ENCODE measurements at places on chromosomes 3 and 15.

- DNase-seq: no peak
These were observed 1.5 kb upstream of the HEG1 start for GRCh38 chr3:125057186-125057850.

DNA sequence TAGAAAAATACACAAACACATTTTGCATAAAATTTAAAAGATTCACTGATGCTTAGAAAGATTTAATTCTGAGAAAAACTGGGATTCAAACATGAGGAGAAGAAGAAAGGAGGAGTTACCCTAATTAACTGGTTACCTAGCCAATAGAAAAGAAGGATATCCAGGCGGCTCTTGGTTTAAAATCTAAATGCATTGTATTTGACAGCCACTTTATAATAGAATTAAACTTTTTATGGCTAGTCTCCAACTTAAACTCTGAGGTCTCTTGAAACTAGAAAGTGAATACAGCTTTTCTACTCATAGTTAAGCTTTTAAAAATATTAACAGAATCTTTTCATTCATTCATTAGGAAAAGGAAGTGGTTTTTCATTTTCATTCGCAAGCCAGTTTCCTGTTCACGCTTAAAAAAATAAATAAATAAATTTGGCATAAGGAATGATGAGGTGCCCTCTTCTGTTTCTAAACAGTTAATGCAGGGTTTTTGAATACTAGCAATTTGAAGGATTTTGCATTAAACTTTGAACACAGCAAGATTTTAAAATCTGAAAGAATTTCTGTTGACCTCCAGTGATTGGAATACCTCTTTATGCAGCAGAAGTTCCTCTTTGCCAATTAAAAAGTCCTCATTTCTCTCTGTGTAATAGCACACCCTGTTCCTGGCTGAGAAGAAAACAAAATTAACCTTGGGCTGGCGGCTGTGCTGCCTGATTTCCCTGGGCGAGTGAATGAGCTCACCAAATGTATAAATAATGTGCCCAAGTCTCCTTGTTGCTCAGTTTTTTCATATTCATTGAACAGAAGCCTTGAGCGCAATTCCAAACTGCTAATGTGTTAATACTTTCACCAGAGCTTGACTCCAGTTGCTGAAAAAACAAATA, 105.1 kb downstream of the ZMAT3 start:
- no peak for DNase-seq

DNA sequence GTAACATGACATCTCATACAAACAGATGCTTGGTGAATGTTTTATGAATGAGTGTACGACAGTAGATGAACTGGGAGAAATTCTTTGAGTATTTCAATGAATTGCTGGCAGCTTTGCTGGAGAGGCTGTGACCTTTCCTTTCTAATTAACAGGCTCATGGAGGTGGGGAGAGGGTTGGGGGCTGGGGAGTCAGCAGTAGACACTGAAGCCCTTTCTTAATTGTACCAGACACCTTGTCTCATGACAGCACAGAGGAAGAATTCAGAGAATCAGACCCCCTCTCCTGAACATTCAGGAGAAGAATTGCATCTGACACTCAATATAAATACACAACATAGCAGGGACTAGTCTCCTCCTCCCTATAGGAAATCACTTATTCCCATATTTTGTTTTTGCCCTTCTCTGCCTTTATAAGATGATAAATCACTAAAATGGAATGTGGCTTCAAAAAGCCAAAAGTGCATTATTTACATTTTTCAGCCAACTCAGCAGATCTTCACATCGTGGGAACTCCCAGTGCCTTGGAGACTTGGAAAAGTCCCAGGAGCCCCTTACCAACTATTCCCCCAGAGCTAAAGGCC, 66.2 kb upstream of the TPM1 start:
- no peak for DNase-seq

- DNase-seq: no peak
These were observed 101.2 kb downstream of the HES1 start for GRCh38 chr3:194237110-194237509.

- no peak for DNase-seq
These were observed 11.8 kb upstream of the KIF7 start for GRCh38 chr15:89666858-89667705.

DNA sequence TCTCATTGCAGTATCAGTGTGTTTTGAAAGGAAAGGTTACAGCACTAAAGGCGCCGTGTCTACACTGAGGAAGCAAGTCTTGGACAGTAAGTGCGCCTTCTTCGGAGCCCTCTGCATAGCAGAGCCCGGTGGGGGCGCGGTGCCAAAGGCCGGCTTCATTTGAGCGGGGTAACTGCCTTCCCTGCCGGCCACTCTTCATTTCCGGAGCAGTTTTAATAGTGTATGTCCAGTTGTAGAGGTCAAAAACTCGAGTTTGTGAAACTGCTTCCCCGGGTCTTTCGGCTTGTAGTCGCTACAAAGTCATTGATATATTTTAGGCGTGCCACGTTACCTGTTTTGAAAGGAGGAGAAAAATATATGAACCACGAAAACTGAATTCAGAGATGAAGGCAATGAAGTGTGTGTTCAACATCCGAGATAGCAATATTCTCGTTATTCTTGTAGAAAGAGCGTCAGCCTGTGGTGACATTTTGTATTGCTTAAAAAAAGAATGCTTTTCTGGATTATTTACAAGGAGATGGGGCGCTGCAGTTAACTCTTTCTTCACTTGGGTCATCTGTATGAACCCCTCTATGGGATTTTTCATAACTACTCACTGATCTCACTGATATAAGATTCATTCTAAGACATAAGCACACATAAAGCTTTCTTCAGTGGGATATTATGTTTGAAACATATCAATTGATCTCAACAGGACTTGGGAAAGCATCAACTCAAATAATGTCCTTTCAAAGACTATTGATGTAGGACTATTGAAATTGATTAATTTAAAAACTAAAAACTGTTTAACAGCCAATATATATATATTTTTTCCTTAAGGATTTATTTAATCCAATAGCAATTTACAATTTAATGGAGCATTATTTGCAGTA, 3.0 kb downstream of the ALCAM start:
- peak; percentile 7 for DNase-seq

DNA sequence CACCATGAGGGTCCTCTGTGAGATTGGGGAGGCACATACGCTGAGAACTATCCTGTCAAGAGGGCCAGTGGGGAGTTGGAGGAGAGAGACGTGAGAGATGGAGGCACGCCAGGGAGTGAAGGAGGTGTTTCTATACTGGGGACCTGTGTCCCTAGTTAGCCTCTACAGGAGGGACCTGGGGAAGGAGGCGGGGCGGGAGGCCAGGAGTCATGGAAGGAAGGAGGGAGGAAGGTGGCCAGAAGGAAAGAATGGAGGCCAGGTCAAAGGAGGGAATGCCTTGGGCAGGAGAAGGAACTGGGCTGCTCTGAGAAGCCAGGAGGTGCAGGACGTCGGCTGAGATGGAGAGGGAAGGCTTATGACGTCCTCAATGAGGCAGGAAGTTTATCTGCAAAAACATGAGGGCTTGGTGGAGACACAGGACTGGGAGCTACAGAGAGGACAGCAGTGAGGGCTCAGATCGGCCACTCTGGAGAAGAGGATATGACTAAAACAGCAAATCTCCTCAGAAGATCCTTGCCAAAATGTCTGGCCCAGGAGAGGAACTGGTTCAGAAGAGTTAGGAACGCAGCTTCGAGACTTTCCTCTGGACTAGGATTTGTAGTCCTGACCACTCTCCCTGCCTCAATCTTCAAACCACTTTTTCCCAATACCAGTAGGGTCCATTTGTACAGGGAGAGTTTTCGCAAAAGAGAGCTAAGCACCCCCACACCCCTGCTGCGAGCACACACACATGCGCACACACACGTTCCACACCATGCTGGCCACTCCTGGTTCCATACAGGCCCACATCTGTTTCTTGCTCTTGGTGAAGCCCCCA, 59.9 kb downstream of the ADCY5 start:
- DNase-seq: no peak

DNA sequence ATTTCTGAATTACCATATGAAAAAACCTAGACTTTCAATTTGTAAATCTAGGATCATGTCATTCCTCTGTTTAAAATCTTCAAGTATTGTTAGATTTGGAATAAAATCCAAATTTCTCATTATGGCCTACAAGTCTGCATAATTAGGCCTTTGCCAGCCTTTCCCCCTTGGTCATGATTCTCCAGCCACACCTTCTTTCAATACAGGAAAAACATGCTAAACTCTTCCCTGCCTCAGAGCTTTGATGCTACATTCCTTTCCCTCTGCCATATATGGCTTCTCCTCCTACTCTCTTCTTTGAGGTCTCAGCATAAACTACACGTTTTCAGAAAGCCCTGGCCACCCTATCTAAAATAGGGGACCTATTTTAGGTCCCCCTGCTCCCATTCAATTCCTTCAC, 48.5 kb downstream of the TM6SF1 start:
- DNase-seq: no peak

DNA sequence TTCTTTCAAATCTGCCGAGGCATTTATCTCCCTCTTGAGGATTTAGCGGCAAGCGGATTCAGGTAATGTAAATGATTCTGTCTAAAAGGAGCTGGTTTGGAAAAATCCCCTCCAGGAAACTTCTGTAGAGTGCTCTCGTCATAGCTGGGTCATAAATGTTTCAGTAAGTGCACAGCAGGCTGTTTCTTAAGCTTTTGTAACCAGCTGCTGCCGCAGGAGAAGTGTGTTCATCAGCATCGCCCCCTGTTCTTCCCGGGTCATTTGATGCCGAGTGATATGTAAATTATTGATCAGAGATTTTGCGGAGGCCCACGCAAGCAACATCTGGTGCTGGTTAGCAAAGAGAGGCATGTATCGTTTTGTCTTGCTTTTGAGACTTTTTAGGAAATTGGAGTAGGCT, 53.1 kb downstream of the DNASE1L3 start:
- DNase-seq: no peak

DNA sequence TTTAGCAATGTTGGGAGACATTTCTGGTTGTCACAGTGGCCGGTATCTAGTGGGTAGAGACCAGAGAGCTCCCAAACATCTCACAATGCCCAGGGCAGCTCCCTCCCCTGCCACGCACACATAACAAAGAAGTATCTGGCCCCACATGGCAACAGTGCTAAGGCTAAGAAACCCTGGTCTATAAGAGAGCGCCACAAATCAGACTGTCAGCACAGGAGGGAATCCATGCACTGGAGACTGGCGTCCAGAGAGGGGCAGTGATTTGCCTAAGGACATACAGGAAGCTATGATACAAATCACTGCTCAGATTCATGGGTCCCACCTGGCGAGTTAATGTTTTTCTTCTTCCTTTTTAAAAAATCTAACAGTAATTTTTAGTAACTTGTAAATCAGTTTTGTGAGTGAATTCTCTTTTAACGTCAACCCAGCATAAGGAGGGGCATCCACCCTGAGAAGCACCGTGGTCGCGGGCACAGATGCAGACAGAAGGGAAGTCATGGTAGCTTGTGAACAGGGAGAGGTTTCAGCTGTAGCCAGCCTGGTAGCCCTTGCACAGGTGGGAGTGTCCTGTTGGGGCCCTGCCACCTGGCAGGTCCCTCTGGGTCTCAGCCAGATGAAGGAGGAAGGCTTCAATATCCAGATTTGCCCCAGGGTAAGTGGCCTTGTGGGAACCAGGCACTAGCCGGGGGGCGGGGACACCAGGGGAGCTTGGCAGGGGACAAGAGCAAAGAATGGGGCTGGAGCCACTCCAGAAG, 8.7 kb downstream of the ISG20 start:
- DNase-seq: no peak

DNA sequence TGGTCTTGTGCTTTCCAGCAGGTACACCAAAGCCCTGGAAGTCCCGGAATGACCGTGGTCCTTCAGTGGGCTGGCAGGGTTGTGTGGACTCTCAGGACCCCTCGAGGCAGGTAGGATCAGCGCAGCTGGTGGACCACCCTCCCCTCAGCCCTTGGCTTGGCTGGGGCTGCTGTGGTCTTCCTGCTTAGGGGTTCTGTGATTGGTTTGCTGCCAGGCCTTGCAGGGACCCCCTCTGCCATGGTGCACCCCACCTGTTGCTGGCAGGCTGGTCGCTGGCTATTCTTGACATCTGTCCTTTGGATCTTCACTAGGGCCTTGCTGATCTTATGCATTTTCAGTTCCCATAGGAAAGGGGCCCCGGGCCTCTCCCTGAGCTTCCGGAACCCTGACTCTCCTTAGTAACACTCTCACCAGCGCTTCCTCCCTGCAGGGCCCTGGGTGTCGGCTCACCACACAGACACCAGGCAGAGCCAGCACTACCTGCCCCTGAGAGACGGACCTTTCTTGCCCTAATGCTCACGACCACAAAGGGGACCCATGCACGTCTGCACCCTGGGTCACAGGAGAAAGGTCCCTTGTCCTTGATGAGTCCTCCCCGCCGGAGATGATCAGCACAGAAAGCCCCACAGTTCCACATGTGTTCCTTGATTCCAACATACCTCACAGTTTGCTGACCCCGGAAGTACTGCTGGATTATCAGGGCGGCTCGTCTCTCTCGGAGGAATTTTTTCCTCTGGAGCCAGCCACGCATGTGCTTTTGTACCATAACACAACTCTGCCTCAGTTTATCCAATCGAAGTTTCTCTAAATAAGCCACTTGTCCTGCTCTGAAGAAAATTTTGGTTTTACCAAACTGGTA, 51.7 kb downstream of the MYO5C start:
- no peak for DNase-seq

DNA sequence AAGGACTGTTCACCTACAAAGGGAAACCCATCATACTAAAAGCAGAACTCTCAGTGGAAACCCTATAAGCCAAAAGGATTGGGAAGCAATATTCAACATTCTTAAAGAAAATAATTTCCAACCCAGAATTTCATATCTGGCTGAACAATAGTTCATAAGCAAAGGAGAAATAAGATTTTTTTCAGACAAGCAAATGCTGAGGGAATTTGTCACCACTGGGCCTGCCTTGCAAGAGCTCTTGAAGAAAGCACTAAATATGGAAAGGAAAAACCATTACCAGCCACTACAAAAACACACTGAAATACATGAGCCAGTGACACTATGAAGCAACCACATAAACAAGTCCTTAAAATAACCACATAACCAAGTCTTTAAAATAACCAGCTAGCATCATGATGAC, 28.9 kb upstream of the DCBLD2 start:
- DNase-seq: no peak

- peak; percentile 21 for DNase-seq
These were observed 6.7 kb downstream of the NANOGP8 start for GRCh38 chr15:35078221-35078915.

DNA sequence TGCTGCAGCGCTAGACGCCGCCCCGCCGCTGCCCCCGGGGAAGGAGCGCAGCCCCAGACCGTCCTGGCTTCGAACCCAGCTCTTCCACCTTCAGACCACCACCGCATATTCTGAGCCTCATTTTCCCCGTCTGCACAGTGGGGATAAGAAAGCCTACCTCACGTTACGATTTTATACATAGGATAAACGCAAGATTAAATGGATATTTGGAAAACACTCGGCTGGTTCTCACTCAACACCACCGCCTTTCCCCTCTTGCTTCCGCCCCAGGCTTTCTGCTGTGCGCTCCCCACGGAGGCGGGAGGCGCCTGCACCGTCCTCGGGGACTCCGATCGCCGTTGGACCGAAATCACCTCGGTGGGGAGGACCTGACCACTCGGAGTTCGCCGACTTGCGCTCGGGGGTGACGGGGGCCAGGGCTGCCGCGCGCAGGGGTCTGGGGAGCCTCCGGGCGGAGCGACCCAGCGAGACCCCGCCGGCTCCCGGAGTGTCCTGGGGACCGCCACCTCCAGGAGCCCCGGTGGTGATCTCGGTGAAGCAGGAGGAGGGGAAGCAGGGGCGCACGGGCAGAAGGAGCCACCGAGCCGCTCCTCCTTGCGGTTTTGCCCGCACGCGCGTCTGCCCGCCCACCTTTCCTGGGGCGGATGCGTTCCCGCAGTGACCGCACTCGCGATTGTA, 4.0 kb downstream of the FBXL22 start:
- peak; percentile 55 for DNase-seq

- DNase-seq: no peak
These were observed 5.9 kb upstream of the TBC1D21 start for GRCh38 chr15:73867426-73867825.

- DNase-seq: no peak
These were observed 276.8 kb downstream of the ULK4 start for GRCh38 chr3:41684797-41685735.

GRCh38 chr3:127158614-127159229, 34.2 kb upstream of the PRR23E start:
- no peak for DNase-seq
